ENCODE measurements at places on chromosomes 11 and 22.
A peak's percentile ranks its signal among the peaks of the same experiment; 100 is the strongest.

GRCh38 chr22:29753808-29754657 lies 12.8 kb downstream of the ZMAT5 start:
- no peak for DNase-seq

- DNase-seq = peak; percentile 69
These were observed at the start of gene TMPRSS6 for GRCh38 chr22:37109242-37109917. TMPRSS6 (minus strand) TSS chr22:37109713; CDS start chr22:37103417, 6,296 bp downstream.

DNA sequence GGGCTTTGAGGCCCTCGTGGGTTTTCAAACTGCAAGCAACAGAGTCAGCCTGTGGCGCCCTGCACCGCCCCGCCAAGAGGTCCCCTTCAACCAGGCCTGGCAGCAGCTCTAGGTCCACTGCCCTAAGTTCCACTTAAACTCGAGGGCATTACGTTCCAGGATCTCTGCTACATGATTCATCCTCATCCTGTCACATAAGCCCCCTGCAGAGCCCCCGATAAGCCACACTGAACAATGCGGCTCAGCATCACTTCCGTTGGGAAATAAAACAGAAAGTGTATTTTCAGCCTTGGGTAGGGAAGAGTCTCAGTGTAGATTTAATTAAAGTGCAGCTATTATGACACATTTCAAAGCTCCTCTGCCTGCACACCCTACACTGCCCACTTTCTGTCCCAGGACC lies 24.6 kb downstream of the SULT4A1 start:
- no peak for DNase-seq

DNA sequence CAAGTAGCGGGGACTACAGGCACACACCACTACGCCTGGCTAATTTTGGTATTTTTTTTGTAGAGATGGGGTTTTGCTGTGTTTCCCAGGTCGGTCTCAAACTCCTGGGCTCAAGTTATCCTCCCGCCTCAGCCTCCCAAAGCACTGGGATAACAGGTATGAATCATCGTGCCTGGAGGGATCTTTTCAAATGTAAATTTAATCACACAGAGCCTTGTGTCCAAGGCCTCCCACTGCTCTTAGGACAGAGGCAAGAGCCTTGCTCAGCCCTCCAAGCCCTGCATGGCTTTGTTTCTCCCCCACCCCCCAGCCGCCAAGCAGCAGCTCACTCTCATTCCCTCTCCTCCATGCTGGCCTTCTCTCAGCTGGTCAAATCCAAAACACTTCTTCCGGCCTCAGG lies 75.3 kb upstream of the CREB3L1 start:
- peak; percentile 55 for DNase-seq

- DNase-seq = peak; percentile 18
These were observed 3.5 kb upstream of the LIF start for GRCh38 chr22:30250039-30250565.

GRCh38 chr11:12007769-12008737 lies at the start of gene DKK3:
DKK3 (minus strand) TSS chr11:12008626; CDS start chr11:12008582, 44 bp downstream.
- DNase-seq = peak; percentile 67

DNA sequence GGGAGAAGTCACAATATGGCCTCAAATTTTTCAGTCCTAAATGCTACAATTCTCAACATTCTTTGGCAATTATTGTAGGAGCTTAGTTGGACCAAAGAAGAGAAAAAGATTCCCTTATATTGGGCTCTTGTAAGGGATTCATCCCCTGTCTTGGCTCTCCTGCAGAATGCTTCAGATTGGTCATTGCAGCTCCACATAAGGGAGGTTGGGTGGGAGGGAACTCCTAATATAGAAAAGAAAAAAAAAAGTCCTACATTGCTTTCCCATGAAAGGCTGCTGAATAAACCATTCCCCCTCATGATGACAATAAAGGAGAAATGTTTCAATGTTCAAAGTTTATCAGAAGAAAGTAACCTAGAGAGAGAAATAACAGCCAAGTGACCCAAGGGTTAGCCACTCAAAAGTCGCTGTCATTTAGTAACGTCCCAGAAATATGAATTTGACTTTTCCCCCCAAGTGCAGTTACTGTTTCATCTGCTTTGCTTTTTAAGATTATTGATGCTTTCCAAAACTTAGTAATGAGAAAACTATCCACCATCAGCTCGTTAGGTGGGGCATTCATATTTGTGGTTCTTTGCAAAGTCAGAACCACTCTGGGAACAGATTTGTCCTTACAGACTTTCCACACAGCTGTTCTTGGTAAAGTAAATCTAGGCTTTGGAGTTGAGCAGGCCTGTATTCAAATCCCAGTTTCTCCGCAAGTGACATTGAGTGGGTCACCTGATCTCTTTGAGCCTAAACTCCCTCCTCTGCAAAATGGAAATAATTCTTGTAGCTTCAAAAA lies 5.0 kb upstream of the SLC1A2 start:
- no peak for DNase-seq

DNA sequence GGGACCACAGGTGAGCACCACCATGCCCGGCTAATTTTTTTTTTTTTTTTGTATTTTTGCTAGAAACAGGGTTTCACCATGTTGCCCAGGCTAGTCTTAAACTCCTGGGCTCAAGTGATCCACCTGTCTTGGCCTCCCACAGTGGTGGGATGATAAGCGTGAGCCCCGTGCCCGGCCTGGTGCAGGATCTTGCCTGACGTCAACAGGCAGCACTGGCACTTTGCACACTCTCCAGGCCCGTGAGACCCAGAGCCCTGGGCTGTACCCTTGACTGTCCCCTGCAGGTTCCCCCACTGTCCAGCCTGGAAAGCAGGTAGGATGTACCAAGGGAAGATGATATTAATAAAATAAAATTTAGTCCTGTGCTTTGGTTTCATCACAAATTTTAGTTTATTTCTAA lies 29.1 kb upstream of the PANX2 start:
- peak; percentile 37 for DNase-seq

GRCh38 chr11:102734650-102735049 lies 9.9 kb upstream of the MMP8 start:
- DNase-seq = peak; percentile 22

DNA sequence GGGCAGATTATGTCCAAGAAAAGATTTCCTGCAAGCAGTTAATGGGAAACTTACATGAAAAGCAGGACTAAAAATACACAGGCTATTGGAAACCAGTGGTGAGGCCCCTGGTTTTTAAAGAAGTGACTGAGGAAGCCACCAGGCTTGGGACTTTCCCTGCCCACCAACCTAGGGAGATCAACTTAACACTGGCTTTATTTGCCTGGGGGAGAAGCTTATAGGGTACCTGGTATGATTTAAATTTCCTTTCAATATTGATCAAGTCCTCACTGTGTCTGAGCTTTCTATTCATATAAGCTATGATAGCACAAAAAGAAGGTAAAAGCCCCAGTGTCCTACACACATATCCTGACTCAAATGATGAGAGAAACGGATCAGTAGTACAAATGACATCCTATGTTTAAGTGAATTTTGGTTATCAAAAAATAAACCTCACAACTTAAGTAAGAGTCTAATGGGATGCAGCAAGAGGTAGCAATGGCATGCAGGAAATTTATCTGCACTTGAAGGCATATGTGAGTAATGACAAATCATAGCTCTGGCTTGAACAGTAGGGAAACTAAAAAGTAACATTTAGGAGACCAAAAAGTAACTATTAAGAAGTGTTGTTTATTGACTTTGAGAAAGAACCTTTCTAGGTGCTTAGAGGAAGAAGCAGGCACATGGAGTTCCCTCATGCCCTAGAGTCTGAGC lies 85.3 kb downstream of the GAB2 start:
- no peak for DNase-seq

DNA sequence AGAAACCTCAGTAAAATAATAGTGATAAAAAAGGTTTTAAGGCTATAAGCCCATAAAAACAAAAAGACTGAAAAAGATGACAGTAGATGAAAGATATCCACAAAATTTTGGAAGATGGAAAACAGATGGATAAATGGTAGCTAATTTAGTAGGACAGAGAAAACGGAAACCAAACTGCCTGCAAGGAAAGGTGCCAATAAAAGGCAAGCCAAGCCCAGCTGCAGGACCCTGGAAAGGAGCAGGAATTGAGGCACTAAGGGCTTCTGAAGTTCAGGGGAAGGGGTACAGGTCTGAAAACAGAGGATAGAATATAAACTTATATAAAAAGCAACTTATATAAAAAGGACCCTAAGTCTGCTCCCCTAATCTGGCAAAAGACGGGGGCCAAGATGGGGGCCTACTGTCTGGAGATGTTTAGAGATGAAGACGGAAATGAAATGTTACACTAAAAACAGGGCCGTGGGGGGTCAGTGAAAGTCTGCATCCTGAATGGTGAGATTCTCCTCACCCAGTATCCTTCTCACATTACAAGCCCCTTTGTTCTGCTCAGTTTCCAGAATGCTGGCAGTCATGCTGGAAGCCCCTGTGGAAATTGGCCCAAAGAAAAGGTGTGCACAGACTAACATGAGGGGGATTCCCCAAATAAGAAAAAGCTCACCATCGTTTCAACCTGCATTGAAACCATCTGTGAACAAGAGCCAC lies 269.3 kb upstream of the PITPNB start:
- DNase-seq = peak; percentile 78

- peak; percentile 90 for DNase-seq
These were observed at the start of gene CEP126 for GRCh38 chr11:101914738-101915426. CEP126 (plus strand) TSS chr11:101915010; CDS start chr11:101915285, 275 bp downstream.

GRCh38 chr11:2681408-2682145 lies 18.2 kb downstream of the KCNQ1OT1 start:
- DNase-seq = no peak

DNA sequence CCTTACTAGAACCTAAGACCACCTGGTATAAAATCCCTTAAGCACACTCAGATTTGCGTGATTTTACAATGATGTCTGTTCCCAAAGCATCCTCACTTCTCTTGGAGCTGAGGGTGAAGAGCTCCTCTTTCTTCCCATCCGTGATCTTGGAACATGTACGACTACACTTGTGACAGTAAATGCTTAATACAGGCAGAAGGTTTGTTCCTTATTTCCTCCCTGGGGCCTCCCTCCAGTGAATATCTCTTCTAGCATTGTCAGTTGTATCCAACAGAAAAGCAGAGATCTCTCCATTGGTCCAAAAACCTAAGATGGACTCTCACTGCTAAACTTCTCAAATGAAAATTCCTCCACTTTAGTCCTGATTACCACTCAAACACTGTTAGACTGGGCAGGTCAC lies 103.6 kb upstream of the VPREB1 start:
- DNase-seq = no peak

GRCh38 chr11:10925149-10925926 lies 67.5 kb upstream of the ZBED5 start:
- peak; percentile 39 for DNase-seq

GRCh38 chr11:73629907-73630306 lies 16.5 kb upstream of the PLEKHB1 start:
- no peak for DNase-seq

DNA sequence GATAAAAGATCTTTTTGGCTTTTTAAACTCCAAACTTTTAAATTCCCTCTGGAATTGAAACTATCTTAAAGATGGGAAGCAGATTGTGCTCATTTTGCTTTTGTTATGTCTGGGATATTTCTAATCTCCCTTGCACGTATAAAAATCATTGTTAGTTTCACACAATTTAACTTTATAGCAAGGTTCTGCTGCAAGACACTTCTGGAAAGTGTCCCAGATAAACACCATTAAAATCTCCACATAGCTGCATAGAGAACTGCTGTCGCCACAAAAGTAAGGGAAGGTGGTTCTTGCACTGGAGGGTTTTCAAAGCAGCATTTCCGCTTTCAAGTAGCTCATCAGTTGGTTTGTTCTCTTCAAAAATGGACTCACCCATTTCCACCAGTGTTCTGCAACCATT lies 11.8 kb downstream of the PTS start:
- DNase-seq = no peak

GRCh38 chr11:11622772-11623171 lies 967 bp upstream of the GALNT18 start:
- DNase-seq = peak; percentile 75

DNA sequence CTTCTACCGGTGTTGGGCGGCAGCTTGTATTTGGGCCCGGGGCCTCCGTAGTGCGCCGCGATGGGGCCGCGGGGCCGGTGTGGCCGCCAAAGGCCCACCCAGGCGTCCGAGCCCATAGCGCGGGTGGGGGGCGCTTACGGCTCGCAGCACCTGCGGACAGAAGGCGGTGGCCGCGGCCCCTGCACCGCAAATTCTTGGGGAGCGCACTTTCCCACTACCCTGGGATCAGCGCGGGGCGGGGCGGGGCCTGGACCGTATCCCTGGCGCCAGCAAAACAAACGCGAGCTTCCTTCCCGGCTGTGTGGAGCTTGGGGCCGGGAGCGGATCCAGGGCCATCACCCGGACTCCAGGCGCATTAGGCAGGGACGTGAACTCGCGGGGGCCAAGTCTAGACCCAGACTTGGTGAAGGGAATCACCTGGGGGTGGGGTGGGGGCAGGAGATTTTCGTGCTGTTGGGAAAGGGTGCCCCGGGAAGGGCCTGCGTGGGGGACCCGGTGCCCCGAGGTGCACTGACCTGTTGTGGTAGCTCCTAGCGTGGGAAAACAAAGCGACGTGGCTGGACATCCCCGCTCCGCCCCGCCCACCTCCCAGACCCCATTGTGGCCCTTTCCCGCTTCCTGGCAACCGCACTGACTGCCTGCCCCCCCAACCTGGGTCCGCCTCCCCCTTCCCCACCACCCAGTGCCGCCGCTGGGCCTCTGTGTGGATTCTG lies 2.3 kb upstream of the TYMP start:
- DNase-seq = peak; percentile 59

GRCh38 chr11:27039873-27040272 lies 742 bp upstream of the BBOX1 start:
- DNase-seq = peak; percentile 56

- DNase-seq = no peak
These were observed 24.6 kb upstream of the CARD18 start for GRCh38 chr11:105164208-105164607.

GRCh38 chr11:1746511-1746931 lies 3.9 kb downstream of the IFITM10 start:
- peak; percentile 14 for DNase-seq

- no peak for DNase-seq
These were observed 222.7 kb downstream of the SWAP70 start for GRCh38 chr11:9886595-9886994.

DNA sequence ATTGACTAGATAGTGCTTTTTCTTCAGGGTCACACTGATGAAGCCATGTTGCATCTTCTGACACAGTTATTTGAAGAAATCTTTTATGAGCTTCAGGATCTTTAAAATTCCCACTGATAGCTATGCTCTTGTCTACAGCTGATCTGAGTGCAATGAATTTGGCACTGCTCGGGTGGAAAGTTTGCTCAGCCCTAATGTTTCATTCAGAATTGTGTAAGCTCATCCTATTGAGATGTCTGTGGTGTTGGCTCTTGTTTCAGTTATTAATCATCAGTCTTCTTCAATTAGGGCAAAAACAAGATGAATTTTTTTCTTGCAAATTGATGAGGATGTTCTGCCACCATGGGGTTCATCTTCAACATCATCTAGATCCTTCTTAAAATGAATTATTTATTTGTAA lies 1387.0 kb upstream of the RAG2 start:
- no peak for DNase-seq

DNA sequence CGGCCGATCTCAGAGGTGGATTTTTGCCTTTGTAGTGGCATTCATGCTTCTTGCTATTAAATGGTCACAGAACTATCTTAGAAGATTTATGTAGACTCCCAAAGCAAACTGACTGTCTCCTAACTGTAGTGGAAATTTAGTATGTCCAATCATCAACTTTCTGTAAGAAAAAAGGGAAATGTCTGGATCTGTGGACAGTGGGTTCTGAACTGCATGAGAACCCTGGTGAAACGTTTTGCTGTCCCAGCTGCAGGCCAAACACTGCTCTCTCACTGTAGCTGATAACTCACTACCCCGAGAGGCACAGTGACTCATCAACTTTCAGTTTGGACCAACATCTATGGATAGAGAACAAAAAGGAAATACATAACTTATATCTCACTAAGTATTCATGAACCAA lies 387.1 kb downstream of the SOX6 start:
- DNase-seq = peak; percentile 59
